NCI-H1436 treated with DMSO at 0.1 percent for 48 hours (cell line): ENCODE measurements at places on chromosomes 1 and 21.

DNA sequence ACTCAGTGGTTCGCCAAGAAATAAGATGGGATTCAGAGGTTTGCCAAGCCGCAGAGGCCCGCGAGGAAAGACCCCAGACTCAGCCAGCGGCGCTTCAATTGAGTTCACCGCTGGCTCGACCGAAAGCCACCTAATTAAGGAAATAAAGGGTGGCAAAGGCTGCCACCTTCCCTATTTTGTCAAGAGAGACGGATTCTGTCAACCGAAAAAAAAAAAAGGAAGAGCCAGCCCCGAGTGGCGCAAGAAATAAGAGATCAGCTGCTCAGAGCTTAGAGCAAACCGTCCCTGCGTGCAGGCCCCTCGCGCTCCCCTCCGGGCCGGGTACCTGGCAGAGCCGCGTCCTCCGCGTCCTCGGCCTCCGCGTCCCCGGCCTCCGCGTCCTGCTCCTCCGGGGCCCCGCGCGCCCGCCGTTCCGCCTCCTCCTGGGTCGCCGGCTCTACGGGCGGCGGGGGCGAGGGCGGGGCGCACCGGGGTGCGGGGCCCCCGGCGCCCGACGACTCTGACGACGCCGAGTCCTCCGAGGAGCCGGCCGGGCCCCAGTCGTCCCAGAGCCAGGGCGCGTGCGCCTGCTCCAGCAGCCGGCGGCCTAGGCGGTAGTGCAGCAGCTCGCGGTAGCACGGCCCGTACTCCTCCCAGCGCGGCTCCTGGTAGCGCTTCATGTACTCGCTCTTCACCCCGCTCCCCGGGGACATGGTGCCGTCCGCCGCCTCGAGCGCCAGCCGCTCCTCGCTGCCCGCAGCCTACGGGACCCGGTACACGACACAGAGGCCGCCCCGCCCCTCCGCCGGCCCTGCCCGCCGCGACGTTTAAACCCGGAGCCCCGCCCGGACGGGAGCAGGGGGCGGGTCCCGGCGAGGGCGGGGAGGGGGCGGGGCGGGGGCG lies 832 bp downstream of the CCSAP start:
- DNase-seq, result peak; percentile 65

- no peak for DNase-seq
Observed at GRCh38 chr1:32984455-32985171, 20.0 kb upstream of the RNF19B start.

DNA sequence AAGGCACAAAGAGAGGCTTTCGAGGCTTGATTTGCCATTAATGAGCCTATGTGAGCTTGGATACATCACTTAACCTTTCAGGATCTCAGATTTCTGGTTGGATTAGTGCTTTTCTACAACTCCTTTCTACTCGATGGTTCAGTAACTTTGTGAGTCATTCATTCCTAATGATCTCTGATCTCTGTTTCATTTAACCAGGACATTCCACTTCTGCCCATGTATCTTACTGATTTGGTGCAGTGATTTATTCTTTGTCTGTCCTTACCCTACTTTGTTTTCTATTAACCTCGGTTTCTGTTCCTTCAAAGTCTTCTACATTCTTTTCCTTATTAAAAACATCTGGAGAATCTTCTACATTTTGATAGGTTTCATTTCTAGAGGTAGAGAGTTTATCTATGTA lies 94.6 kb upstream of the ZBTB18 start:
- no peak for DNase-seq

DNA sequence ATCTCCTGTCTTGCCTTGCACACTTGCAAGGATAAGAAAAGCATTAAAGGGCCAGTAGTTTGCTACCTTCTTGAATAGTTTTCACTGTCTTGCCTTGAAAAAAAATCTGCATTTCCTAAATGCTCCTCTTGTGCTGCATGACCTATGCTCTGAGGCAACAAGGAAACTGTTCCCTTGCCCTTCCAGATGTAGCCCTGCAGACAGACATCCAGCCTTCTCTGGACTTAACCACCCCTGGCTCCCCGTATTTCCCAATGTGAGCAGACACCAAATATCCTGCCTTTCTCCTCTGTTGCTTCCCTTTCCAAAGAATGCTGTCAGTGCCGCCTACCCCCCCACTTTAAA lies 177.6 kb downstream of the GABPA start:
- DNase-seq, result no peak

DNA sequence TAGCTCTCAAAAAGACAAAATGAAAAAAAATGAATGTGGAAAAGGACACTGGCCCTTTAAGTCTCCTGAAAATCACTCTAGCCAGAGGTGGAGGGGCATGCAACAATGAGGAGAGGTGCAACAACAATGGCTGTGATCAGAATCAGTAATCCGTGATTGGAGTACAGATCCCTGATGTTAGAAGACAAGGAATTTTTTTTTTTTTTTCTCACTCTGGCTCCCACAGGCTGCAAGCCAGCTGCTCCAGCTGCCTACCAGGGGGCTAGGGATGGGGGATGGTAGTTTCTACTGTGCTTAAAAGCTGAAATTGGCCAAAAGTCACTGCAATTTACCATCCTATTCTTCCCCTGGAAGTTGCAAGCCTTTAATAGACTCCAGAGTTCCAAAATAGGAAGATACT lies 54.5 kb downstream of the STYXL2 start:
- no peak for DNase-seq

DNA sequence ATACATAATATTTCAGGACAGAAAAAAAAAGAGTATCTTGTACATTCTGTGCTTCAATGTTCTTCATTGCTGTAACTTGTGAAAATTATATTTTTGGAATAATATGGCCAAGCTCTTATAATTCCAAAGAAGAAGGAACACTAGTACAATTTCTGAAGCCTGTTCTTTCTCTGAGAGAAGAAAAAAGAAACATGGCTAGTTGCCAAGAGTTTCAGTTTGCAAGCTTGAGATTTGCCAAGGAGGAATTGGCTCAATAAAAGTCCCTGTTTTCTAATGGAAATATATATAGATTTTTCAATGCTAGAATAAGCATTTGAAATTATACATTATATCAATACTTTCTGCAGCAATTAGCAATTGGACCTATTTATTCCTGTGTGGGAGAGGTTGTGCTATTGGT lies 285.2 kb upstream of the NEGR1 start:
- no peak for DNase-seq

- DNase-seq, result no peak
Observed at GRCh38 chr1:158646465-158646864, 40.0 kb downstream of the SPTA1 start.

- DNase-seq, result no peak
Observed at GRCh38 chr1:23101101-23101827, 67.4 kb downstream of the LUZP1 start.

GRCh38 chr21:32312976-32313375 lies 14.3 kb downstream of the MRAP start:
- no peak for DNase-seq

DNA sequence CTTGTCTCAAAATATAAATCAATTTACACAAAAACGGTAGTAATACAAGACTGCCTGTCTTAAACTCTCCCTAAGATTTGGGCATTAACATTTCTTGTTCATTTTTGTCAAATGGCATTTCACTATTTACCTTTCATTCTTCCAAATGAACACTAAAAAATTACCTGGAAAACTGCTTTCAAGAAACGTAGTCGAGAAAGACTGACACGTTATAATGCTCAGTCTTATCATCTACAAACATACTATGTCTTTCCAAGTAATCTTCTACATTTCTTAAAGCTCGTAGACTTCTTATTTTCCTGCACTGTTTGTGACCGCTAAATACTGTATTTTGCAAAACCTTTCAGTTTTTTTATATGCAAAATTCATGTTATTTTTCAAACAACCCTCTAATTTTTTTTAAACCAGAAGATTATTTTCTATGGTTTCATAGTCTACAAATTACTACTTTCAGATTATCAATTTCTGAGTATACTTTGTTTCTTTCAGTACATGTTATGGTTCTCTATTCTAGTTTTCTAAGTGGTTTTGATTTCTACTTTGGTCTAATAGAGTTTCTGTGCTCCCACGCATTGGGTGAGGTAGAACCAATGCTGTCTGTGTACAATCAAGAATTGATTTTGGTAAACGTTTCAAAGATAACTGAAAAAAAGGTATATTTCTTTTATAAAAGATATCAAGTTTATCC lies 336.4 kb downstream of the SMYD3 start:
- no peak for DNase-seq

DNA sequence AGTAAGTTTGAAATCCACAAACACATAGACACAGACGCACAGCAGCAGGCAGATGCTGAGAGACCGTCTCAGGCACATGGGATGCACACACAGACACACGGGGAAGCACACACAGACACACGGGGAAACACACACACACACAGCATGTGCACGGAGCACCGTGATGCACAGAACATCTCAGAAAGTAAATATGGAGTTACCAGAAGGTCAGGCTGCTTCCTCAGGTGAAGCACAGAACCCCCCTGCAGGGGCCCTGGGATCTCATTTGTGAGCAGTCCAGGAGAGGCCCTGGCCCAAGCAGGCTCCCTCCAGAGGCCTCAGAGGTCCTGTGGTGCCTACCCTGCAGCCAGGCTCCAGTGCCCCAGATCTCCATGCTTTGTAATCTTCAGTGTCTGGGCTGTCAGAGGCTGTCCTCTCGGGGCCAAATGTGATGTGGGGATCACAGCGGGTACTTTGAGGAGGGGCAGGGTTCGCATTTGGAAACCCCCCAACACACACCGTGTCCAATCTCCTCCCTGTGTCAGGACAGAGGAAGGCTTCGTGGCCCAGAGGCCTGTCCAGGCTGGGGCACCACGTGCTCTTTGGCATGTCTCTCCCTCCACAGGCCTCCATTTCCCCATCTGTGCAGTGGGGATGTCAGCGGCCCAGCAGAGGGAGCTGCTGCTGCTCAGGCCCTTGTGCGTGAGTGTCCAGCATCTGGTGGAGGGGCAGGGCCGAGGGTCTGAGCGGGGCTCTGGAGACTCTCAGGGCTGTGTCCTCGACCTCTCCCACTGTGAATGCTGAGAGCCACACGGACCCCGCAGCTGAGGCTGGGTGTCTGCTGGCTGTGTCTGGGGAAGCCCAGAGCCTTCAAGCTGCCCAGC lies 23.0 kb upstream of the PRSS38 start:
- no peak for DNase-seq

DNA sequence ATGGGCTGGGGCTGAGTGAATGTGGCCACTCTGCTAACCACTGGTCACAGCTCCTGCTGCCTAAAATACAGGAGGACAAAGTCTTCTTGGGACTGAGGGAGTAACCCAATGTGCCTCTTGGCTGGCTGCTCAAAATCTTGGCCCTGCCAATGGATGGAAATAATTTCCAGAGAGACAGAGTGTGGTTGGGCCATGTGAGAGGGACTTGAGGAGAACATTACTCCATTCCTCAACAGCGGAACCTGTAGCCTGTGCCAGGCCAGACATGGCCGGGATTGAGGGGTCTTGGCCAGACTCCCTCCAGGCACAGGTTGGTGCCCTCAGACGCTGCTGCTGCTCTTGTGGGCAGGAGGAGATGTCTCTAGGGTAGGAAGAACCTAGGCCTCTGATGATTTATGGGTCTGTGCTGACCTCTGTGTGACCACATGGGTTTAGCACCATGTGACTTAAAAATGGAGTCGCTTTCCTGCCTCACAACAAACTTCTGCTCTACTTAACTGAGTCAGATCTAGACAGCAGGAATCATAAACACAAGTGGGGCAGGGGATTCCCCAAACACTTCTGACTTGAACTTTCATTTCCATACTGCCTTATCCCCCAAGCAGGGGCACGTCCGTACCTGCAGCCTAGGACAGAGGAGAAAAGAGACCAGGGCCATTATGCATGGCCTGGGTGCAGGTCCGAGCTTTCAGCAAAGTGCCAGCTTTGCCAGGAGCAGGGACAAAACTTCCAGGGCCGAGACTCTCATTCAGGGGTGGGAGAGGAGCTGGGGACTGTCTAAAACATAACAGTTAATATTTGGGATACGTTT lies 79.2 kb downstream of the CD34 start:
- no peak for DNase-seq

DNA sequence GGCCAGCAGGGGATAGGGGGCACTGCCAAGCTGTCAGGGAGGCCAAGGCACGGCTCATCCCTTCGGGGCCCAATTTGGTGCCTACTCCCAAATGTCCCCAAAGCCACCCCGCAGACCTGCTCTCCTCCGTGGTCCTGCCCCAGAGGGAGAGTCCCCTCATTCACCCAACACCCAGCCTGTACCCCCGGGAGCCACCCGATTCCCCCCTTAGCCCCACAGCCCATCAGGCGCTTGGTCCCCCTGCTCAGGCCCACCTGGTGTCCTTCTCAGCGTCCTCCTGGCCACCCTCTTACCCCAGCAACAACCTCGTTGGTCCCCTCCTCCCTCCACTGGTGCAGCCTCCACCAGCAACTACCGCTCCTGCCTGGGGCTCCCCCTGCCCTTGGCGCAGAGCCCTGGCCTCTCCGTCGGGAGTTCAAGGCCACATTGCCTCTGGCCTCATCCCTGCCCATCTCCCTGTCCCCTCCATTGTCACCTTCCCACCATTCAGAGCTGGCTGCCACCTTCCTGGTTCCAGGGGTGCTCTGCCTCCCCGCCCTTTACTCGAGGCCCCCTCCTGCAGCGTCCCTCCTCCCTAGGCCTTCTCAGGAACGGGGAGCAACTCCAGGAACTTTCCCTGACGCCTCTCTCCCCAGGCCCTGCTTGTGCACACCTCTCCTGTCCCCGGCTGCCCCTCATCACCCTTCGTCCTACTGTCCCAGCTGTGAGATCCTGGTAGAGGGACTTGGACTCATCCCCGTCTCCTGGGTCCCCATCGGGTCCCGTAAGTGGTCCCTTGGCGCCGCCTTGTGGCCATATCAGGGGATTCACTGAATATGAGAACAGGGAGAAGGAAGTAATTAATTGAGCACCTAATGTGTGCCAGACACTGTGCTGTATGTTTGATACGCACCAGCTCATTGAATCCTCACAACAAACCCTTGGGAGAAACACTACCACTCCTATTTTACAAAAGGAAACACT lies 73.9 kb downstream of the RAP1GAP start:
- DNase-seq, result no peak

GRCh38 chr1:240192851-240193250 lies 101.2 kb downstream of the FMN2 start:
- no peak for DNase-seq

DNA sequence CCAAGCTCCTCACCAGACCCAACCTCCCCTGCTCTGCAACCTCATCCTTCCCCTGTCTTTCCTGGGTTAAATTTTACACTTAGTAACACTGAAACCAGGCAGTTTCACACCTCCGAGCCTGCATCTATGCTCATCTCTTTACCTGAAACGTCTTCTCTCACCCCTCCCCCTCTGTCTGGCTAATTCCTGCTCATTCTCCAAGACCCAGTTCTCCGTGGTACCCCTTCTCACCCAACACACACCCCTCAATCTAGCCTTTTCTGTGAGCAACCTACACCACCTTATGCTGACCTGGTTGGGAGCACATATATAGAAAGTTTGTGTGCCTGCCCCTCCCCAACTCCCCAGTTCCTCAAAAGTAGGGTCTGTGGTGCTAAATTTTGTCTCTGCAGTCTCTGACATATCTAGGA lies 3.7 kb upstream of the KIAA1614 start:
- no peak for DNase-seq
